ENCODE measurements at places on chromosomes 1 and 21.

DNA sequence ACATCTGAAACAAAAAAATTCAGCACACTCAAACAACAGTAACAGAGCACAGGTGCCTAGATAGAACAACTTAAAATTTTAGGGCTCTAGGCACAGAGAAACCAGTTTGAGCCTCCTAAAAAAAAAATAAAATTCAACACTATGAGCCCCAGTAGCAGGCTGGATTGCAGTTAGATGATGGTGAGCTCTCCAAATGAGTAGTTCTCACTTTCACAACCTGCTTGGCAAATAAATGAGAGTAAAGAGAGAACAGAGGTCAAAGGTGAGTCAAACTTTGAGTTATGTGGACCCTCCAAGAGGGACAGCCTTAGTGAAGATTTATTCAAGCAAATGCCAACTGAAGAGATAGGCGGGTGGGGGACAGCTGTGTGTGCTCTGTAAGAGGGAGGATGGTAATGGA is 3.6 kb downstream of the BEND5 start:
- no peak for DNase-seq

- no peak for DNase-seq
Measured at GRCh38 chr1:116412480-116412798, 39.4 kb downstream of the ATP1A1 start.

DNA sequence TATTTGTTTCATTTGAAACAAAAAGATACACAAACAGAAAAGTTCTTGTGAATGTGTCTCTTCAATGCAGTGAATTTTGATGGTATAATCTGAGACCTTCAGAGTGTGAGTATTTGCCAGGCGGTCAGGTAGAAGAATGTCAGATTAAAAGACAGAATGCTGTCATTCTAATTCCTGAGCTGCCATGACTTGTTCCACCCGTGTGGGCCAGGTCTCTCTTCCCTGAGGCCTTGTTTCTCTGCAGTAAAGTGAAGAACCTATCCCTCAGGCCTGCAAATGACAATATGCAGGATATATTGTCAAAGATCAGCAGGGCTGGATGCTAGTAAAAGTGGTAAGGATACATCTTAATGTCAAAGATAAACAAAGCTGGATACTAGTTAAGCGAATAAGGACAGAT is 111.4 kb downstream of the ZP4 start:
- no peak for DNase-seq

GRCh38 chr21:26958788-26959187 is 8.1 kb downstream of the ADAMTS5 start:
- DNase-seq: no peak

- DNase-seq: no peak
Measured at GRCh38 chr1:236465231-236465958, 58.4 kb upstream of the LGALS8 start.

- DNase-seq: no peak
Measured at GRCh38 chr21:31410499-31411131, 66.6 kb upstream of the TIAM1 start.

DNA sequence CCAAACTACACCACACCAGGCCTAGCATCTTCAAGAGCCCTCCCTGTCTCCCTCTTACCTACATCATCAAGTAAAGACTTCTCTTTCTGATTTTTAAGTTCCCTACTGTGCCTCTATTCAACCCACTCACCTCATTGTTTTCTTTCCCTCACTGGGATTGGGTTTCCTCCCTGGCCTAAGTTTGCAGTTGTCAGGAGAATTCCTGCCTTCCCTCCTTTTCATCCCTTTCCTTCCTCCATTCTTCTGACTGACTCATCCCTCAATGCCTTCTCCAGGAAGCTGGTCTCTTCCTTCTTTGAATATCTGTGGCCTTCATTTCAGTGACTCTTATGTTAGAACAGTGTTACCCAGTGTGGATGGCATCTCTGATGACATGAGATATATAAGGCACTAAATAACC is 139.9 kb upstream of the KIAA0040 start:
- no peak for DNase-seq

- DNase-seq: no peak
Measured at GRCh38 chr1:204041232-204041767, 31.6 kb upstream of the SOX13 start.

- no peak for DNase-seq
Measured at GRCh38 chr1:3097231-3097630, 28.2 kb downstream of the PRDM16 start.

DNA sequence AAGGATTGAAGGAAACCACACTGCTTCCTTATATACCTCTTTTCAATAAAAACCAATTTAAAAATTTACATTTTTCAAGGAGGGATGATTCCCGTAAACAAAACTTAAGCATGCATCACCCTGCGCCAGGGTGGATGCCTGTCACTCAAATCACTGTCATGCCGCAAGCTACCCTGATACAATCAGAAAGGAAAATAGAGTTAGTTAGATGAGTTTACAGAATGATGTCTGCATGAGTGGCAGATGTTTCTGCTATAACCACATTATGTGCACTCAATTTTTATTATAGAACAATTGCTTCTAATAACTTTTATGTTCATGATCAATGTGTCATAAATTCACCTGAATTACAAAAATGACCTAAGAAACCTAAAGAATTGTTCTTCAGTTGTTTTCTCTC is 123.4 kb upstream of the ADGRL4 start:
- DNase-seq: no peak

- no peak for DNase-seq
Measured at GRCh38 chr1:206754011-206754410, 16.6 kb upstream of the IL19 start.

GRCh38 chr1:48462716-48463302 is 9.2 kb downstream of the SPATA6 start:
- DNase-seq: no peak

DNA sequence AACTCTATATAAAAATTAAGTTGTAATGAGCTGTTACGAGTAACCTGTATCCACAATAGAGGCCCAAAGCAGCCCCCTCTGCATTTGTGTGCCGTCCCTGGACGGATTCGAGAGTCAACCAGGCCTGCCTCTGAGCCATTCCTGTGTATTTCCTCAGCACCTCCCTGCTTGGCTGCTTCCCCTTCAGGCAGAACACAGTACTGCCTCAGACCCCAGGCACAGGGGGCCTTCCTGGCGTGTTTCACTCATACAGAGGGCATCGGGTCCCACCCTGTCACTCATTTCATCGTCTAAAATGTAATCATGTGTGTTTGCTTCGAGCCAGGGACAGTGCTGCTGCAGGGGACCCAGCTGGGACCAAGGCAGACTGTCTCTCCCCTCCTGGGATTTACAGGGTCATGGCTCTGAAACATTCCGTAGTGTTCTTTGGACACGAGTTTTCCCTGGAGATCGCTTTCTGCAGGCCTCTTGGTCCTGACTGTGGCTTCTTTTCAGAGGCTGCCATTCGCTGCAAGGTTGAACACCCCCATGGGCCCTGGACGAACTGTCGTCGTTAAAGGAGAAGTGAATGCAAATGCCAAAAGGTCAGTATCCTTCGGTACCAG is 19.4 kb downstream of the LGALS8 start:
- DNase-seq: no peak
